ENCODE measurements at places on chromosomes 16 and 17. TPM values are rescaled to one million over a fixed set of nuclear protein-coding genes. Genes with fewer than 3 reads are reported as not detected.

GRCh38 chr17:65595071-65595656, 33.7 kb upstream of the AXIN2 start:
- DNase-seq: no peak

- DNase-seq: peak; percentile 27
Observed at GRCh38 chr17:12342609-12343435, 322.1 kb downstream of the MAP2K4 start.

The GPRC5C gene
- 210 TPM for total RNA-seq

The ABCA9 gene
- total RNA-seq: not detected

GRCh38 chr17:34177642-34178041, 77.4 kb upstream of the CCL2 start:
- no peak for DNase-seq

DNA sequence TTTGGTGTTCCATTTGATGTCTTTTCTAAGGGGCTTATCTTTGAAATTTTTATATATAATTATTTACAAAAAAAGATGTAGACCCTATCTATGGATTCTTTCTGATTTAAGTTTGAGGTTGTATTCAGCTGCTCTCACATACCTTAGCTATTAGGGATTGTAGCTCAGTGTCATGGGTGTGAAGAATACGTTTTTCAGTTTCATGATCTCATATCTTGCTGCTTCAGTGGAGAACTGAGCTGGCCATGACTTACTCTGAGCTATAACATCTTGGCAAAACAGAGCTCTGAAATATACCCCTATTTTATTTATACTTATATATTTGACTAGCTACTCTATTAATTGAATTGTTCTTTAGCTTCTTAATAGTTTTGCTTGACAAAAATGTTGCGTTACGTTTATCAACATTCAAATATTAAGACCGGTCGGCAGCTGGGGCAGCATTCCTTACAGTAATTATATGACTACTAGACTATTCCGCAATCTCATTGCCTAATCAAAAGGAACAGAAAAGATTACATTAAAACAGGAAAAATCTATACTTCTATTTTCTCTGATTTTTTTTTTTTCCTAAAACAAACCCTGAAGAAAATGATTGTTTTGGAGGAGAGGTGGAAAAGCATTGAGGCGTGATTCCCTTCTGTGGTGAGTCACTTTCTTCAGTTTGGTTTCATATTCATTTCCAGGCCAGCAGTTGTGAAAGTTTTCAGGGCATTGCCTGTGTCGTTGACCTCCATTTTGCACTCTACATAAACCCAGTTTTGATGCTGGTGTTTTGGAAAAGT, 24.1 kb upstream of the KRT24 start:
- DNase-seq: peak; percentile 64

DNA sequence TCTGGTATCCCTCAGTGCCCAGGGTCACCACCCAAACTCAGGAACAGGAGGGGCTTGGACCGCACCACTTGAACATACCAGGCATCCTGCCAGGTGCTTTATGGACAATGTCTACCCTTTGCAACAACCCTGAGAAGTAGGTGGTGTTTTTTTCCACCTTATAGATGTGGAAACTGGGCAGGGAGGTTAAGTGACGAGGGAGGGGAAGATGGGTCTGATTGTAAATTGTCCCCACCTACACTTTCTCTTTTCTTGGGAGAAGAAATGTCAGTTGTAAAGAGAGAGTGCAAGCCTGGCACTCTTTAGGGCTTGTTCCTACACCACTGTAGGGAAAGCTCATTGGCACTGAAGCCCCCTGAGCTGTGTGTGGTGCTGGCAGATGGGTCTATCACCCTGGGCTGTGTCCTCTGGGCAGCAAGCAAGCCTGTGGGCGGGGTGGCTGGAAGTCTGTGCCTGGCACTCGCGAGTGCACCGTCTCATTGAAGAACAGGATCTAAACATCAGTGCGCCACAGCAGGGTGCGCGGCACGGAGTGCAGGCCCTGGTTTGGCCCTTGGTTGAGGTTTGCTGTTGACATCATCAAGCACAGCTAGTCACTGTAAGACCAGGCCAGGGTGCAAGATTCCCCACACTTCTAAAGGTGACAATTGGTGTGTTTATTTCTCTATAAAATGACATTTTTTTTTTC, 15.1 kb downstream of the NOD2 start:
- no peak for DNase-seq

- no peak for DNase-seq
Observed at GRCh38 chr16:75228143-75228976, 9.6 kb downstream of the CTRB1 start.

- DNase-seq: no peak
Observed at GRCh38 chr16:78659668-78660217, 560.3 kb downstream of the WWOX start.

DNA sequence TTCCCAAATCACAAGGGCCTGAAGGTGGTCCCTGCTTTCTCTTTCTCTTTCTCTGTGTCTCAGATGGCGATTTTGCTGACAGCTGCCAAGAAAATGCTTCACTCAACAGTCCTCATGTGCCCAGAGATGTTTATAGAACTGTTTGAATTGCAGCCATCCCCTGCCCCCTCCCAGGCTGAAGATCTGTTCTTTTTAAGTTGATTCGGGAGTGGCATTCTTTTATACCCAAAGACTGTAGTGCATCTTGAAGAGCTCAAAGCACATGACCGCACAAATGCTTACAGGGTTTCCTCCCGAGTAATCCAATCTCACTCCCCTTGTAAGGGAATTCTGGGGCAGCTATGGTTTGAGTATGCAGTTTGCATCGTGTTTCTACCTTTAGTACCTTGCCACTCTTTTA, 75.7 kb downstream of the SEC14L1 start:
- DNase-seq: no peak

DNA sequence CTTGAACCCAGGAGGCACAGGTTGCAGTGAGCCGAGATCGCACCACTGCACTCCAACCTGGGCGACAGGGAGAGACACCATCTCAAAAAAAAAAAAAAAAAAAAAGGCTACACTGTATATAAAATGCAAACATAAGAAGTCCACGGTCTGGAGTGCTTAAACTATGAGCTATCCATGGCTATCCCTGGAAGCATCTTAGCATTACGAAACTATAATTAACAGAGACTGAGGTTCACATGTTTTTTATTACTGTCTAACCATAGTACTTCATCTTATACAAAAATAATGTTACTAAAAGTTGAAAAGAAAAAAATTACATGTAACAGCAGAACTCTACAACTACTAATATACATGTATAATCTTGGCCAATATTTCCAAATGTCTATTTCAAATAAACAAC, 32.8 kb downstream of the HELZ start:
- DNase-seq: no peak

- DNase-seq: no peak
Observed at GRCh38 chr16:88099563-88099890, 148.3 kb downstream of the BANP start.

GRCh38 chr16:85350973-85351372, 238.7 kb upstream of the CIBAR2 start:
- DNase-seq: peak; percentile 97

DNA sequence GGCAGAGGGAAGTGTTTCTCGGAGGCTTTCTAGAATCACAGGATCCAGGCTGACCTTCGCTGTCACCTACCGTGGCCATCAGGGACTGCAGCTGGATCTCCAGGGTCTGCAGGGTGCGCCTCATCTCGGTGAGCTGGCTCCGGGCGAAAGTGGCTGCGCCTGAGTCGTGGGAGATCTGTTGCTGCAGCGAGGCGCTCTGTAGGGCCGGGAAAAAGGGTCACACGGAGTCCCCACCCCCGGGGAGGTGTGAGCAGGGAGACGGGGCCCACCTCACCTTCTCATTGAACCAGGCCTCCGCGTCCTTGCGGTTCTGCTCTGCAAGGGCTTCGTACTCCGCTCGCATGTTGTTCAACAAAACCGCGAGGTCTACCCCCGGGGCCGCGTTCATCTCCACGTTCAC, 2.9 kb downstream of the KRT28 start:
- no peak for DNase-seq

The CSH1 gene
- not detected for total RNA-seq

The TVP23A gene
- total RNA-seq: not detected

- peak; percentile 99 for DNase-seq
Observed at GRCh38 chr17:58391302-58391984, 25.9 kb downstream of the RNF43 start.

The SPATA32 gene
- not detected for total RNA-seq

- no peak for DNase-seq
Observed at GRCh38 chr17:40550608-40551007, 14.7 kb downstream of the CCR7 start.

- no peak for DNase-seq
Observed at GRCh38 chr17:60305141-60305540, 86.8 kb downstream of the USP32 start.

GRCh38 chr17:45645330-45645729, 138.8 kb upstream of the CRHR1 start:
- no peak for DNase-seq

DNA sequence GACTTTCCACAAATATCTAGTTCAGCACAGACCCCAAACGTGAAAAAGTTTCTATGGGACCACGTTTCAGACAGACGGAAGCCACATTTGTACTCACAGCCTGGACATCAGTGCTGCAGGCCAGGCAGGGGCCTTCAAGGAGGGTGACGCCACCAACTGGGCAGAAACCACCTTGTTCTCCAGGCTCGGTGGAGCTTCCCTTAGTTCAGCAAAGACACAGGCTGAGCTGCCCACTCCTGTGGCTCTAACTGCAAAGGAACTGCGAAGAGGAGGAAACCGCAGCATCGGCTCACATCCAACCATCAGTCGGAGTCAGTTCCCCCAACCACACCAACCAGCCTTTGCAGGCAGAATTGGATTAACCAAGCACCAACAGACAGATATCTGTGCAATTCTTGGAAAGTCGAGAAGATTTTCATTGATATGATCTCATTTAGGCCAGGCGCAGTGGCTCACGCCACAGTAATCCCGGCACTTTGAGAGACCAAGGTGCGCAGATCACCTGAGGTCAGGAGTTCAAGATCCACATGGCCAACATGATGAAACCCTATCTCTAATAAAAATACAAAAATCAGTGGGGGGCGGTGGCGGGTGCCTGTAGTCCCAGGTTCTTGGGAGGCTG, 73.3 kb upstream of the CNEP1R1 start:
- DNase-seq: no peak

- no peak for DNase-seq
Observed at GRCh38 chr16:26963109-26963508, 103.6 kb upstream of the C16orf82 start.

DNA sequence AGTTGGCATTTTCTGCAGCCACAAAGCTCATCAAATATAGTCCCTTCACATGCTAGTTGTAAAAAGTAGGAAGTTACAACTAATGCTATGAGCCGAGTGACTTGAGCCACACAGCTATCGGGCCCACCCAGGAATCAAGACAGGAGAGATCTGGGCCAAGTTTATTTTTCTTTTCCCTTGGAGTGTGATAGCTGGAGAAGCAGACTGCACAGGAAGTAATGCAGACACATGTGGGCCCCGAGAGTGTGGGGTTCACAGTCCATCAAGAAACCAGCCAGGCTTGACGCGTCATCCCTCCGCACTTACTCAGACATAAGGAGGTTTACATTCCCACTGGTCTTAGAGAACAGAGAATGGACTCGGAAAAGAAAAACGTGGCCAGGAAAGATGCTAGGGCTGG, 403.1 kb upstream of the CDH11 start:
- DNase-seq: no peak

The CMTM1 gene
- 0.92 TPM for total RNA-seq

DNA sequence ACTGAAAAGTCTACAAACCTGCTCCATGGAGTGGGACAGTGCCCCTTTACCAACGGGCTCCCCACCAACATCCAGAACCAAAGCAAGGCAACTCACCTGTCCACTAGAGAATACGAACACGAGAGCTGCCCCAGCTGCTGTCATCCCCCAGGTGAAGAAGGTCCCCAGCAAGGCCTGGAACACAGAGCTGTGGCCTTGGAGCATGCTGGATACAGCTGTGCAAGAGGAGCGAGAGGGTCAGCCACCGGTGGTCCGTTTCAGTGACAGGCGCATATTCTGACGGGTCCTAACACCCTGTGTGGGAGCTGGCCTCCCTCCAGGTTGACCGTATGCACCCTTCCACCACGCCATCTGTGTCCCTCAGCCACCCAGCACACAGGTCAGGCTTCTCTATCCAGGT, 3.9 kb downstream of the SLC39A11 start:
- no peak for DNase-seq

The STX1B gene
- total RNA-seq: 1.5 TPM
